ENCODE measurements at places on chromosomes 3 and 15.

GRCh38 chr3:31680072-31680870 lies 147.5 kb downstream of the STT3B start:
- H3K36me3 ChIP-seq = no peaks in the 10 kb centered on the region
- DNase-seq = no peak
- H3K27ac ChIP-seq = no peak overlapping the region
- no peaks in the 10 kb centered on the region for H3K4me1 ChIP-seq

DNA sequence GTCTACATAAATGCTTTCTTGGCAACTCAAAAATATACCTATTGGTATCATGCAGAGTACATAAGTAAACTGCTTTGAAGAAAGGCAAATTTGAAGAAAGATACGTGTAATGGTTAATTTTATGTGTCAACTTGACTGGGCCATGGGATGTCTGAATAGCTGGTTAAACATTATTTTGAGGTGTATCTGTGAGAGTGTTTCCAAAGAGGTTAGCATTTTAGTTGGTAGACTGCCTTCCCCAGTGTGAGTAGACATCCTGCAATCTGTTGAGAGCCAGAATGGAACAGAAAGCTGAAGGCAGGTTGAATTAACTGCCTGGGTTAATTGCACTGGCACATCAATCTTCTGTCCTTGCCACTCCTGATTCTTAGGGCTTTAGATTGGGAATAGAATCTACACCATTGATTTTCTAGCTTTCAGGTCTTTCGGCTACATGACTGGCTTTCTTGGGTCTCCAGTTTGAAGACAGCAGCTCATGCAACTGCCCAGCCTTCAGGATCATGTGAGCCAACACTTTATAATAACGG lies 98.3 kb downstream of the CMSS1 start:
- H3K4me1 ChIP-seq = no peaks in the 10 kb centered on the region
- H3K4me3 ChIP-seq = no peak overlapping the region
- H3K36me3 ChIP-seq = no peaks in the 10 kb centered on the region
- no peak for DNase-seq
- no peak overlapping the region for H3K27ac ChIP-seq
- H3K27me3 ChIP-seq = no peaks in the 10 kb centered on the region

DNA sequence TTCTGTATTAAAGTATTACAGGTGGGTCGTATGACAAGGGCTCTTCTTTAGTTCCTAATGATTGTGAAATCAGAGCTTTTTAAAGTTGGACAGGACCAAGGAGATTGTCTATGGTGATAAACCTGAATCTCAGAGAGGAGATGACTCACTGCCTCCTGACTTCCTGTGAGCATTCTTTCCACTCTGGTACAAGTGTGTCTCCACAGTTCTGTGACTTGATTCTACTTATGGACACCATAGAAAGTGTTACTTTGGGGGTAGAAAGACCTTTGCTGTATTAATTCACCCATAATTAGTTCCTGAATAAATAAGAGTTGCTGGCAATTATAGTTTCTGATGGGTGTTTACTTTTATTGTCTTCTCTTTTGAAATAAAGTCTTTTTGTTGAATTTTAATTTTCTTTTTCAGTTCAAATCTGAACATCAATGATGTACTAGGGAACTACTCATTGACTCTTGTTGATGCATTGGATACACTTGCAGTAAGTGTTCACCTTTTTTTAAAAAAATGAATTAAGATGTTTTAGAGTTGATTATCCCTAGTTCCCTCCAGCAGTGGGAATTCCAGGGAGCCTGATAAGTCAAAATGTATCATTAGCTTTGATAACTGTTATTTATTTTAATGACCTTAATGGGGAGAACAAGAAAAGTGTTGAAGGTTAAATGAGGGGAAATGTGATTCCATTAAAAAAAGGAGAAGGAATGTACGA lies 7.4 kb downstream of the EDEM1 start:
- no peaks in the 10 kb centered on the region for H3K27me3 ChIP-seq
- DNase-seq = no peak
- no peak overlapping the region for H3K4me3 ChIP-seq
- peak overlapping the region; percentile 80 for H3K27ac ChIP-seq
- H3K36me3 ChIP-seq = peaks cover 14% of the 10 kb centered on the region

DNA sequence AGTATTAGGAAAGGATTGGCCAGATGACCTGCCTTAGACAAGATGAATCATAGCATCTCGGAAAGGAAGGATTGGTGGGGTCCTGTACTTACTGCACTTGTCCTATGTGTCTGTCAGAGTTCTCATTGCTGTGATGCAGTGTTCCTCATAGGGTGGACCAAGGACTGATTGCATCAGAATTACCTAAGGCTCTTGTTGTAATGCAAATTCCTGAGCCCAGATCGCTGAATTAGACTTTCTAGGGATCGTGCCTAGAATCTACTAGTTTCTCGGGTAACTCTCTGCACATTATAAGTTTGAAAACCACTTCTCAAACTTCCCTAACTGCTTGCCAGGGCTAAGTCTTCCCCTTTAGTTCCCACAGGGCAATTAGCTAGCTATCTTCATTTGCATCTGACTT lies 74.9 kb upstream of the SKOR1 start:
- peaks cover 20% of the 10 kb centered on the region for H3K4me1 ChIP-seq
- H3K36me3 ChIP-seq = peaks cover 5% of the 10 kb centered on the region
- no peak for DNase-seq

- no peak for DNase-seq
- H3K27ac ChIP-seq = no peak overlapping the region
- H3K4me3 ChIP-seq = no peak overlapping the region
- H3K4me1 ChIP-seq = no peaks in the 10 kb centered on the region
- no peaks in the 10 kb centered on the region for H3K36me3 ChIP-seq
Measured at GRCh38 chr3:37765591-37766488, 95.8 kb upstream of the CTDSPL start.

GRCh38 chr3:1381647-1382036 lies 288.8 kb downstream of the CNTN6 start:
- no peak overlapping the region for H3K4me3 ChIP-seq
- no peaks in the 10 kb centered on the region for H3K36me3 ChIP-seq
- H3K4me1 ChIP-seq = no peaks in the 10 kb centered on the region

All from T-cell (primary cell).